ENCODE measurements at places on chromosomes 2 and 18.

- peak; percentile 36 for DNase-seq
Observed at GRCh38 chr2:221478485-221478863, 93.6 kb downstream of the EPHA4 start.

DNA sequence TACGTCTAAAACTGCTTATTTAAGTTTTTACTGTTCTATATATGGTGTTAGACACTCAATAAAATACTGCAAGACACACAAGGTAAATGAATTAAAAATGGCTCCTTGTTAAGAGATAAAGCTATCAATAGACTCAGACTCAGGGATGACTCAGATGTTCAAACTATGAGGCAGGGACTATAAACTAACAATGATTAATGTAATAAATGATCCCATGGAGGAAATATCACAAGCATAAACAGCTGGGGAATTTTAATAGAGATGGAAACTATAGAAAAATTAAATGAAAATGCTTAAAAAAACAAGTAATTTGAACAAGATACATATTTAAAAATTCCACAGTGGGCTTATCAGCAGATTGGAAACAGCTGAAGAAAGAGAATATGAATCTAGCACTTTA is 650.8 kb downstream of the DCDC2C start:
- DNase-seq, result no peak

DNA sequence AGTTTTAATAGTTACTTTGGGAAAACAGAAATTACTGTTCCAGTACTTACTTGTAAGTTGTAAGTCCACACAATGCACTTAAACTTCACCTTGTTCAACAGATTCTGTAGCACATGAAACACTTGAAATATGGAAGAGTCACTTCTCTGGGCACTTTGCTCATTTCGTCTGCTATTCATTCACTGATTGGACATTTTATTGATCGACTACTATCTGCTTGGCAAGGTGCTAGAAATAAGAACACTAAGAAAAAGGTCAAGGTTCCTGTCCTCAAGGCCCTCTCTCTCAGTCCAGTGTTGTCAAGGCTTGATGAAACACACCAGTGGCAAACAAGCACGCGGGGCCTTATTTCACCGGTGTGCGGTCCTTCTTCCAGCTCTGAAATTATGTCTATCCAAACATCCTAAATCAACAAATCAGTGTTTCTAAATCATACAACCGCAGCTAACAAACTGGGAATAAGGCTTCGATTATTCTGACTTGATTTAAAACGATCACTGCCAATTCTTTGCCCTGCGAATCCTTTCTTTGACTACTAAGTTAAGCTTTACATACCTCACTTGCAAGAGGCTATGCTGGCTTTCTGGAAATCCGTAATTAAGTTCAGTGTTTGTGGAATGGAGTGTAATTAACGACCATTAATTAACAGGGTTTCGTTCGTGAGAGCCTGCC is 780 bp upstream of the ITGAV start:
- DNase-seq, result no peak

GRCh38 chr2:185921048-185921756 is 182.6 kb downstream of the FSIP2 start:
- DNase-seq, result peak; percentile 11

DNA sequence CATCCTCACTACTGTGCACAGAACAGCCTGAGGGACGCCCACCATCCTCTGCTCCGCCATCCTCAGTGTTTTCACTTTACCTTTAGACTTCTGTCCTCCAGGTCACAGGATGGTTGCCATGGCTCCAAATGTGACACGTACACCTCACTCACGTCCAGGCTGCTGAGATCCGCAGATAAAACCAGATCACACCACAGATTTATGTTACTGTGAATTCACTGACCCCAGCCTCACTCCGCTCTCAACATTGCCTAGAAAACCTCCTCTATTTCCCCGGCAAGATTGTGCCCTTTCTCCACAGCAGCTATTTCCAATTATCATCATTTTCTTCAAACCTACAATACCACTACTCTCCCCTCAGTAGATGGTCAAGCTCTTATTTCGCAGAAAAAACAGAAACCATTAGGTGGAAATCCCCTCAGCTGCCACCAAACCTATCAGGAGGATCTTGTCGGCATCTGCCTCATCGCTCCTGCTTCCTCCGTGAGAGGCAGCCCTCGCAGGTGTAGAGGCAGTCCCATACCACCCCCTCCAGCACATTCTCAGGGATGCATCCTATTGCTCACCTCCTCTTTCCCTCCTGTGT is 49.8 kb upstream of the SLC1A4 start:
- peak; percentile 81 for DNase-seq

DNA sequence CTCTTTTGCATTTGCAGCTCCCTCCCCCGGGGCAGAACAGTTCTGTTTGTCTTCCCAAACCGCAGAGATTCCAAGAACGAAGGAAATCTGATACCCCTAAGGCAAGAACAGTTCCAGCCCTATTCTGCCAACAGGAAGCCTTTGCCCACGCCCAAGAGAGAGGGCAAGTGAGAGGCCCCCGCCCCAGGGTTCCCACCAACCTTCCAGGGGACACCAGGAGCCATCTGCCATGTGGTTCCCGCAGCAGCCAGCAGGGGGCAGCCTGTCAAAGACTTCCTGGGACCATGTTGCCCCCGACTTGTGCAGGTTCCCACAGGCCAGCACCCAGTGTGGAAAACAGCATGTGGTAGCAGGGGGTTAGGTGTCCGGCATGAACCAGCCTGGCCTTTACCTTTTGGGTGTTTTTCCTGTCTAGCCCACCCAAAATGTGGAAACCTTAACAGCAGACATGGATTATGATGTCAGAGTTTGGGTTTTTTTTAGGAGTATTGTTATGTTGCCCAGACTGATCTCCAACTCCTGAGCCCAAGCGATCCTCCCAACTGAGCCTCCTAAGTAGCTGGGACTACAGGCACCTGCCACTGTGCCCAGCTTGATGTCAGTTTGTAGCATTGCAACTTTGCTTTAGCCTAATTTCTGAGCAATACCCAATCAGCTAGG is 21.7 kb upstream of the EFHD1 start:
- peak; percentile 87 for DNase-seq

Data from H7 (cell line).